Activated T-helper 17 cell treated with anti-CD3 and anti-CD28 coated beads, Interleukin-2, amount 50 U/mL, for 72 hours (primary cell): ENCODE measurements at places on chromosomes 2 and 18. TPM values are rescaled to one million over a fixed set of nuclear protein-coding genes. Genes with fewer than 3 reads are reported as not detected.

The GCKR gene
- total RNA-seq: not detected

The IL36G gene
- total RNA-seq: 0.48 TPM

The UNC80 gene
- not detected for total RNA-seq

The TLX2 gene
- total RNA-seq: 0.39 TPM

The DOCK10 gene
- total RNA-seq: 142 TPM

The FSIP2 gene
- total RNA-seq: 0.32 TPM

The FN1 gene
- total RNA-seq: 0.97 TPM

The TMEM169 gene
- 1.5 TPM for total RNA-seq

The SMYD5 gene
- 36.5 TPM for total RNA-seq

The SGPP2 gene
- 17.0 TPM for total RNA-seq

The TBR1 gene
- 0.06 TPM for total RNA-seq

- ATAC-seq: no peak
These were observed 16.1 kb downstream of the SERPINB5 start for GRCh38 chr18:63492851-63493250.

- ATAC-seq: no peak
These were observed 737.6 kb downstream of the SLC4A3 start for GRCh38 chr2:220365023-220365422.

GRCh38 chr2:230230087-230230486, 4.6 kb downstream of the SP140 start:
- ATAC-seq: no peak

- ATAC-seq: no peak
These were observed 315.0 kb upstream of the SMIM21 start for GRCh38 chr18:75742516-75742915.

DNA sequence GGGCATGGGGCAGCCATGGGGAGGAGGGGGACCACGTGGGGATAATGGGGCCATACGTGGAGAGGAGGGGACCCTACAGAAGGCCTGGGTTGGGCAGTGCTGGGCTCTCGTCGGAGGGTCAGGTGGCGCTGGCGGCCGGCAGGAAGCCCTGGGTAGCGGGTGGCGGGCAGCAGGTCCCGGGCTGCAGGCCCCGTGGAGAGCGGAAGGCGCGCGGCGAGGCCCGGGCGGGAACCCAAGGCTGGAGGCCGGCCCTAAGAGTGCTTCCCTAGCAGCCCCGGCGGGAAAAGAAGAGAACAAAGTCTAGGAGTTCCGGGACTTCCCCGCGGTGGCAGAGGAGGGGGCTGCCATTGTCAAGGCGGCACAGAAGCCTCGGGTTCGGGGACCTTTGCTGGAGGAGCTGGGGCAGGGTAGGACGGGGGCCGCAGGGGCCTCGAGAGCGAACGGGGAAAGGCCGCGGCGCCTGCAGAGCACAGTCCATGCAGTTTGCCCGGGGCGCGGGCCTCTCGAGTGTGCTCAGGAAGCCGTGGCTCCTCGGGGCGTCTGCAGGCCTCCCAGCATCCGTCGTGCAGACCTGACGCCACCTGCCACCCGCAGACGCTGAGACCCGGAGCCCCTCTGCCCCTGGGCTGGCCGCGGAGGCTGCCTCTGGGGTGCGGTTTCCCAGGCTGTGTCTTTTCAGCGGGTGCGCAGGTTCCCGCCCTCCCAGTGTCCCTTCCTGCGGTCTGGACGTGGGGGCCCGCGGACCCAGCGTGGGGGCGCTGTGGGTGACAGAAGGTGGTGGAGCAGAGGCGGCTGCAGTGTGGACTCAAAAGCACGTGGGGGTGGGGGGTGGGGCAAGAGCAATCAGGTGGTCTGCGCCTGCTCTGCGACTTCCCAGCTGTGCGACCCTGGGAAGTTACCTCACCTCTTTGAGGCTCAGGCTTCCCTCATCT, 19.4 kb upstream of the NCL start:
- ATAC-seq: peak; percentile 65

DNA sequence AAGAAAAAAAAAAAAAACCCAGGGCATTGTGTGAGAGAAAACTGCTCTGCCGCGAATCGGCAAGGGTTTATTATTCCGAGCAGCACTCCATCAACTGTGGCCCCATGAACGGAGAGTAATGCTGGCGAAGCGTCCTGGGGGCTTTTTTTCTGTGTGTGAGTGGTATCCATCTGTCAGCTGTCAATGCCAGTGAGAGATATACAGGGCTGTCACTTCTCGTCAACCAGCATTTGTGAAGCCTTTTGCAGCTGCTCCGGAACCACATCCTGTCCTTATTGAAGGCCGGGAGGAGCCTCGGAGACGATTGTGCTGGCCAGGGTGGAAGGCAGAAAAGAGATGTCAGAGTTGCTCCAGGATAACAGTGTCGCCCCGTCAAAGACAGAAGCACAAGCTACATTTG, 356.9 kb upstream of the SMIM21 start:
- no peak for ATAC-seq

DNA sequence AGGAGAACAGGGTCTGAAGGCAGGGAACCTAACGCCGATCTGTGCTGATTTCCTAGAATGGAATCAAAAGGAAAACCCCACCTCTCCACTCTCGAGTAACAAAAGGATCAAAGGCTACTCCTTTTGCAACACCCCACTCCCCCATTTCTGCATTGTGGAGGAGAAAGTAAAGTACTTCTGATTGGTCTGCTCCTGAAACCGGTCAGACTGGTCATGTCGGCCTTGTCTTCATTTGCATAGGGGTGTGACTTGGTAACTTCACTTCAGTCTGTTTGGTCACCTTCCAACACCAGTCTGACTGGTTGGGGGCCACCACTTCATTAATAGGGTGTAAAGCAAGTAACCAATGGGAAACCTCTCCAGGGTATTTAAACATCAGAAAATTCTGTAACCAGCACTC, 771.9 kb downstream of the ERBB4 start:
- ATAC-seq: no peak

DNA sequence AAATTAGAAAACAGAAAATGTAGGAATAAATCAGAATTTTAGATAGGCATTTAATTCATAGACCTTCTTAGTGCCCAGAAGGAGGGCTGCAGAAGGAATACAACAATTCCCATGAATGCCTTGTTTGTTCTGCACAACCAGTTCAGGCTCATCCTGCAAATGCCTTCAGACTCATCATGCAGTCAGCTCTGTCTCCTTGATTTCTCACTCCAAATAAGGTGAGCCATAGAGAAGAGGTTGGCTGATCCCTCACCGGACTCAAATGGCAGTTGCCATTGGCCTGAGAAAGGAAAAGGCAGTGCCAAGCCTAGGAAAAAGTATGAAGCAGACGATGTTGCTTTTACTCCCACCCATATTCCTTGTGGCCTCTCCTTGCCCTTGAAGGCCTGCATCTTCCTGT, 50.3 kb downstream of the DSC3 start:
- no peak for ATAC-seq

DNA sequence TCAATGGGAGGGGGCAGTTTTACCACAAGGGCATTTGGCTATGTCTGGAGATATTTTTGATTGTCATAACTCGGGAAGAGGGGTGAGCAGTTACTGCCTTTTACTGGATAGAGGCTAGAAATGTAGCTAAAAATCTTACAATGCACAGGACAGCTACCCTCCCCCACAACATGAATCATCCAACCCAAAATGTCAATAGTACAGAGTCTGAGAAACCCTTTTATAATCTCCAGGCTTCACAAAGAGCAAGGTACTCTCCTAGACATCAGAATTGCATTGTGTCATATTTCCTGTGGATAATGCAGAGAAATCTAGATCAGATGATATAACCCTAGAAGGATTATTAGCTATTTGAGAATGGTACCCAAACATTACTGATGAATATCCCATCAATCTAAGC, 277.1 kb upstream of the NRP2 start:
- ATAC-seq: peak; percentile 70

DNA sequence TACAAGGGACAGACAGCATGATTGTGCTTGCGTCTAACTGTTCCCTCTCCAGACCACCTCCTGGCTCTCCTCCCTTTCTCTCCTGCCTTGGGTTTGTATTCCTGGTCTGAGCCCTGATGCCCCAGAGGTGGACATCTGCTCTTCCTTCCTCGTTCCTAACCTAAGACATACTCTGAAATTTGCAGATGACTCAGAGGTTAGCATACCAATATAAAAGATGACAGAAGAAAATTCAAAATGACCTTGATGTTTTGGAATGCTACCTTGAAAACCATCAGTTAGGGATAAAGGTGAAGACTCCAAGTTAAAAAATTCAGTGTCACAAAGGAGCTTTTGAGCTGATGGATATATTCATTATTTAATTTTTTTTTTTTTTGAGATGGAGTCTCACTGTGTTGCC, 12.9 kb downstream of the SMYD1 start:
- ATAC-seq: no peak
